ENCODE measurements at places on chromosomes 16 and 17. TPM values are rescaled to one million over a fixed set of nuclear protein-coding genes. Genes with fewer than 3 reads are reported as not detected.

Gene CES4A
- 0.72 TPM for total RNA-seq

Gene RNF151
- not detected for total RNA-seq

Gene CACNA1H
- total RNA-seq, result not detected

Gene CCL2
- total RNA-seq, result 300 TPM

Gene CLEC19A
- total RNA-seq, result not detected

Gene PIPOX
- total RNA-seq, result 10.0 TPM

Gene NPIPA8
- not detected for total RNA-seq

Gene AOC3
- total RNA-seq, result not detected

Gene TXNL4B
- total RNA-seq, result 12.6 TPM

Gene ANKS3
- total RNA-seq, result 8.9 TPM

Gene NFATC3
- total RNA-seq, result 22.0 TPM

Gene PDILT
- not detected for total RNA-seq

Gene TMEM219
- 84.8 TPM for total RNA-seq

Gene NT5M
- total RNA-seq, result 2.4 TPM

Gene SLFN11
- 41.2 TPM for total RNA-seq

Gene FOXL1
- total RNA-seq, result 5.7 TPM

Gene ATP2C2
- not detected for total RNA-seq
